ENCODE measurements at places on chromosomes 11 and 22.

DNA sequence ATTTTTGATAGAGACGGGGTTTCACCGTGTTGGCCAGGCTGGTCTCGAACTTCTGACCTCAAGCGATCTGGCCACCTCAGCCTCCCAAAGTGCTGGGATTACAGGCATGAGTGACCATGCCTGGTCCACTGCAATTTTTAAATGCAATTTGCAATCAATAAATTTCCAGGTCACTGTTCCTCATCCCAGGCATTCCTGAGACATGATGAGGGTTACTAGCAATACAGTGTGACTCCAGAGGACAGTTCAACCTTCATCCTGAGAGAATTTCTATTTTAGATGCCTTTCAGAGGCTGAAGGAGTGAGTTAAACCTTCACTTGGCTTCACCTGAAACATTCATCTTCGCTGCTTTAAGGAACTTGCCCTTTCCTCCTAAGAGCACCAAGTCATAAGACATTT, 9.7 kb upstream of the UBASH3B start:
- DNase-seq, result no peak

DNA sequence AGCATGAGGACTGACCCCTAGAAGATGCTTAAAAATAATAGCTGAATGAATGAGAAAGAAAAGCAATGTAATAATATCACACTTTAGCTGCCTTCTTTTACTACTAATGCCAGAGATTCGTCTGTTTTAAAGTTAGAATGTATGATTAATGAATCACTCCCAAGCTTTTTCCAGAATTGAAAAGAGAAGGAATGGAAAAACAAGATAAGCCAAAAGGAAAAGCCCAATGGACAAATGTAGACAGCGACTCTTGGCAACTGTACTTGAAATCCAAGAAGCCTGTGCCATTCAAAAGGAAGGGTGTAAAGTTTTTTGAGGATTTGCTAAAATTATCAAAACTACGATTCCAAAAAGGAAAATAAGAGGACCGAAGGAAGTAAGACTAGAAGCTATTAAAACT, 40.8 kb upstream of the PAMR1 start:
- no peak for DNase-seq

DNA sequence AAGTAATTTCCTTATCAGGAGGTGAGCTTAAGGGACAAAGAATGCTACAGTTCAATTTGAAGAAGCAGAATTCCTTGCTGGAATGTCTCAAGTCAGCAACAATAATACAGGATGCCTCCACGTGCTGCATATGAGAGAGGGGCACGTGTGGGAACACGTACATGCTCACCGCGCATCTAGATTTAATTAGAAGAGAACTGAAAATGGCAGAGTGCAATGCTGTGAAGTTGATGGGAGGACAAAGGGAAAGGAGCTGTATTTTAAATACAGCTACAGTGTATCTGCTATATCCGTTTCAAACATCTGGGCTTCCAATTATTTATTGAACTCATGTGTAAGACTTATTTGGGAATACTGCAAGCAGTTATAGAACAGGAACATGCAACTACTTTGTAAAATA, 328.7 kb downstream of the SOX6 start:
- no peak for DNase-seq

DNA sequence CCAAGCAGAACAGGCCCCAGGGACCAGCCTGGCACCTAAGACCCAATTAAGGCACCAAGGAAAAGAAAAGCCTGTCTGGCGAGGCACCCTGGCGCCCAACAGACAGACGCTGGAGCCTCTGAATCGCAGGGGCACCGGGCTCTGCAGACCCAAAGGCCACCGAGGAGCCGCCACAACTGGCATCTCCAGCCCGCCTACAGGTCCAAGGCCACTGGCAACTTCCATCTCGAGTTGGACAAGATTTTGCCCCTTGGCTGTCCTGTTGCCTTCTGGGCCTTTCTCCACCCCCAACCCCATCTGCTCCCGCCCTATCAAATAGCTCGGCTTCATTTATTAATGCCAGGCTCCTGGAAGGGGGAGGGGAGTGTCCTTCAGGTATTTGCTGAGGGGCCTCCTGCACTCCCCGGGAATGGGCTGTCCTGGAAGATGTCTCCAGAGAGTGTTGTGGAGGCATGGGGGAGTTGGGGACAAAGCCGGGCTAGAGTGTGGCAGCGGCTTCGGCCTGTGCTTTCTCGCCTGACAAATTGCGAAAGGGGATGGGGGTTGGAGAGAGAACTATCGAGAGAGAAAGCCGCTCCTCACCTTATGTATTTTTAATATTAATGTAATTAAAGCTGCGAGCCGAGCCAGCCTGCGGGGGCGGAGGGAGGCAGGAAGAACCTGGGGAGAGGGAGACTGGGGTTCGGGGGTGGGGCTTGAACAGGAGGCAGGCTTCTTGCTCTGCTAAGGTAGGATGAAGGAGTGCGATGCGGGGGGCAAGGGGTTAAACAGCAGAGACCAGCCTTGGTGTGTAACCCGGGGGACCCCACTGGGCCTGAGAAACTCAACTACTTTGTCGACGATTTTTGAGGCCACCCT, 2.0 kb downstream of the DSCAML1 start:
- no peak for DNase-seq

GRCh38 chr11:106988151-106989077, 29.9 kb downstream of the GUCY1A2 start:
- DNase-seq, result peak; percentile 76

- DNase-seq, result peak; percentile 43
Measured at GRCh38 chr11:17473071-17473744, 3.4 kb downstream of the ABCC8 start.

DNA sequence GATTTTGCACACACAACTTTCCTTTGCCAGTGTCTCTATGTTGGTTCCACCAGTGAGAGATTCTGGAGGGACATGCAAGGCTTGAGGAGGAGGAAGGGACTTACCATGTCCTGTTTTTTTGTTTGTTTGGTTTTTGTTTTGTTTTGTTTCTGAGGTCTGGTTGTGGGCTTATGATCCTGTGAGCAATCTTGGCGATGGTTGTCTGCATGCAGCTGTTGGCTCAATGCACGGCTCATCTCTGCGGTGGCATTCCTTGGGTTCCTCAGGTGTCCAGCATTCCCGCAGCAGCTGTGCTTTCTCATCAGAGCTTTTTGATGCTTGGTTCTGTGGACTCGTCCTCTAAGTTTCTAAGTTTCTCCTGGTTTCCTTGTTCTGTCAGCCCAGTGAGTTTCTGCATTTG, 4.8 kb upstream of the NNMT start:
- DNase-seq, result no peak

- DNase-seq, result no peak
Measured at GRCh38 chr11:114090225-114090910, 30.9 kb downstream of the ZBTB16 start.

DNA sequence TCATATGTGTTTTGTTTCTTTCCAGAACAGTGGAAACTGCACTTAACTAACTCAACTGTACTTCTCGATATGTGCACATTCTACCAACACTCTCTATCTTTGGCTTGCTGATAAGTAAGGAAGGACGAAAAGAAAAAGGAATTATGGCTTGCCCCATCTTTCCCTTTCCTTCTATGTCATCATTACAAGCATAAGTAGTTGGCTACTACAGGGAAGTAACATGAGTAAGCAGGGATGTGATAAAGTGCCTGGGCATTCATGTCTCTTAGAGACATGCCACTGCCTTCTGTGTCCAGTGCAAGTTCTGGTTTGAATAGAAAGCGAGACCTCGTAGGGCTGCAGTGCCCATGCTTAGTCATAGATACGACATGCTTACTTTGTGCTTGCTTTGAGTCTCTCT, 342.5 kb downstream of the ETS1 start:
- no peak for DNase-seq

DNA sequence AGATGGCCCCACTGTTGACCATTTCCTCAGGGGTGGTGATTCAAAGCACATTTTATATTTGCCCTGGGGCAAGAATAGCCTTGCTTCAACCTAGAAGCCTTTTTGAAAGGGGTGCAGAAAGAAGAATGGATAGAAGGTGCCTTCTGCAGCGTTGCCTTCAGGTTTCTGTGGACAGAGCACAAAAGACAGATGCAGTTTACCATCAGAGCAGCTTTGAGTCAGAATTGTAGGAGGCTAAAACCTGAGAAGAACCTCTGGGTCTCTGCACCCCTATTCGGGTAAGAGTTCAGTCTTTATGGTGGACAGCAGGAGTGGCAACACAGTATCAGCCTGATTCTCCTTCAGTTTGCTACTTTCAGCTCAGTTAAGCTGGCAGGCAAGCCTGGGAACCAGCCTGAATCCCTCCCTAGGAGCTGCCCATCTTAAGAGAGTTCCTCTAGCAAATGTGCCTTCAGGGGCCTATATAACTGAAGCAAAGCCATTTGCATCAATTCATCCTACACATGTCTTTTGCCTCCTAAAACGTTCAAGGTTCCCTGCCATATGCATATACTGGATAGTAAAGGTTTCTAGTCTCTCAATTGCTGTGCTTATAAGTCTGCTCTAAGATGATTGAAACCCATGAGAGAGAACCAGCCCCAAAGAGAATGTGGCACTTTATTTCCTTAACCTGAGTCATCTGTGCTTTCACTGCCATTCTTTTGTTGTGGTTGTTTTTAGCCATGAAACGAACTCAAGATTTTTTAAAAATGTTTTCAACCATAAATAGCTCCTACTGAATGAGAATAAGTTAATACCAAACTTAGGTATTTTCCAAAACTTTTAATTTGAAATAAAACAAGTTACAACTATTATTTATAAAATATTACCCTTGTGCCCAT, 123.0 kb downstream of the TRIM44 start:
- DNase-seq, result no peak

DNA sequence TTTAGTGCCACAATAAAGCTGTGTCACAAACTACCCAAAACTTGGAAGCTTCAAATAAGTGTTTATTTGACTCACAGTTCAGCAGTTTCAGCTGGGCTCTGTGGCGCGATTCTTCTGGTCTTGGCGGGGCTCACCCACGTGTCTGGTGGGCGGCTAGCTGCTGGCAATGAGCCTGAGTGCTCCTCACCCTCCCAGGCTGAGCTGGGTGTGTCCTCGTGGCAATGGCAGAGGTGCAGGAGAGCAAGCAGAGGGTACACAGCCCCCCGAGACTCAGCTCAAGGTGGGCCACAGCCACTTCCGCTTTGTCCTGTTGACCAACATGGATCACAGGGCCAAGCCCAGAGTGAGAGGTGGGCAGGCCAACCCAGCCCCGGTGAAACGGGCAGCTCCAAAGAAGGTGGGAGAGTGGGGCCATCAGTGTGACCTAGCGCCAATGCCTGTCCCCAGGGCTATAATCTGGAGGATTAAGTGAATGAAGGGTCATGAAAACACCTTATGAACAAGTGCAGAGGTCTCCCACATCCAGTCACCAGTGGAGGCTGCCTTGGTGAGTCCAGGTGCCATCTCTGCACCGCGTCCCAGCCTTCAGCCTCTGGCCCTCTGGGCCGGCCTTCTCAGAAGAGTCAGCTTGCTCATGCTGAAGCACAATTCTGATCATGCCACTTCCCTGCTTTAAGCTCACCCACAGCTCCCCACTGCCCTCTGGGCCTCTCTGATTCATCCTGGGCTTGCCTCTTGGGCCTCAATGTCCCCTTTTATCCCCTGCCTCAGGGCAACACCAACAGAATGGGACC, 74.6 kb upstream of the RTL6 start:
- DNase-seq, result no peak

DNA sequence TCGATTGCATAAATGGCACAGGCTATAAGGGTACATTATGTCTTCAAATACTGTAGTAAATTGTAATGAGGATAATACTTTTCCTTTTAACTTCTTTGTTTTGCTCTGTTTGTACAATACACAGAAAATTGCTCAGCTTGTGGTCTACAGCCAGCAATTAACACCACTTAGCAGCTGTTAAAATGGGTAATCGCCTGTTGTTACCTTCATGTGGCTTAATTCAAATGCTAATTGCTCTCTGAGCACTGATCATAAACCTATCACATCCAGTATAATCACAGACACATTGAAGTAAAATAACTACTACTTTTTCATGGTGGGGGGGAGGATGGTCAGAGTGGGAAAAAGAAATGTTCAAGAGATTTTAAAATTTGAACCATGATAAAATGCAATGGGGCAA, 1164.1 kb upstream of the CNTN5 start:
- no peak for DNase-seq

GRCh38 chr11:68735646-68736045, 15.7 kb downstream of the TESMIN start:
- DNase-seq, result no peak

GRCh38 chr11:71163371-71163770, 89.0 kb downstream of the SHANK2 start:
- DNase-seq, result no peak

- no peak for DNase-seq
Measured at GRCh38 chr11:6203327-6203726, 2.0 kb upstream of the C11orf42 start.

DNA sequence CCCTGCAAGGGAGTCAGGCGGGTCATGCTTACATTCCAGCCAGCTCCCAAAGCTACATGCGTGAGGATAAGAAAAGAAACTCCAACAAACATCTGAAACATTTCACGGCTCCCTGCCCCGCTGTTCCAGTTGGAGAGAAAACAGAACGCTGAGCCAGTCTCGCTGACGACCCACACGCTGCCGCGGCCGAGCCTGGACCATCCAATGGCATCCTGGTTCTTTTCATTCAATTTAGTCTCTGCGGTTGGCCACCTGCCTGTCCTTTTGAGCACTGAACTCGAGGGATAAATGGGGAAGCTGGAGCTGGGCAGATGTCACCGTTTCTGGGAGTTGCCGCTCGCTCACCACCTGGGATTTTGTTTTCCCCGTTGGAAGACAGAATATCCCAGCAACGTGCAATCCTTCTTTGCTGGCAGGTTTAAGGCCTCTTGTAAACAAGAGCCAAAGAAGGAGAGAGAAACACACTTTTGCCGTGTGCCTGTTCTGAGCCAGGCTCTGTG, 45.3 kb upstream of the SHISAL1 start:
- peak; percentile 81 for DNase-seq

GRCh38 chr11:78429660-78430059, 12.0 kb upstream of the GAB2 start:
- no peak for DNase-seq

GRCh38 chr22:50415426-50415825, 59.4 kb downstream of the SBF1 start:
- DNase-seq, result no peak

DNA sequence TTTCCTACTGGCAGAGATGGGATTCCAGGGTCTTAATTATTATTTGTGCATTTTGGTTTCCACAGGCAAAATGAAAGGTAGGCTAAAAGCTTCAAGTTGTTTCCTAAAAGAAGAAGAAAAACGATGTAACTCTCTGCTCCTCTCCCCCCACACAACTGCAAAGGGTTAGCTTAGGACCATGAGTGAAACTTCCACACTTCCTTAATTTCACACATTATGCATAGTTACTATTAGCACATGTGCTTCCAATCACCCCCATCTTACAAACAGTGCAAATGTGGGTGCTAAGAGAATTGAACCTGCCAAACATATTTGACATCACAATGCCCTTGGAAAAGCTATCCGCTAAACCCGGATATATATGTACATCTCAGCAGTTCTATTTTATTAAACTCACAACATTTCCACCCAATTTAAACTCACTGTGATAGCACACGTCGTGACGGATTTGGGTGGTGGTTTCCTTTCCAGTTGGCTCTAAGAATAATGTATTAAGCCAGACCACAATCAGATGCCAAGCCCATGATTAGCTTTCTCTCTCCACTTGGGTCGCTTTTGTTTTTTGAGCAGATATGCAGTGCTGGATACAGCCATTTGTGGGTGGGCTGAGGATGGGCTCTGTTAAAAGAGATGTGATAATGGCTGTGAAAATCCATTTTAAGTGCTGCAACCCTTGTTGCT, 245.0 kb upstream of the POU2AF2 start:
- no peak for DNase-seq

Measured in stomach (tissue), 19 donors.